ENCODE measurements at places on chromosomes 7 and 10.

GRCh38 chr7:73549176-73549575, 8.3 kb downstream of the BCL7B start:
- no peak for DNase-seq

DNA sequence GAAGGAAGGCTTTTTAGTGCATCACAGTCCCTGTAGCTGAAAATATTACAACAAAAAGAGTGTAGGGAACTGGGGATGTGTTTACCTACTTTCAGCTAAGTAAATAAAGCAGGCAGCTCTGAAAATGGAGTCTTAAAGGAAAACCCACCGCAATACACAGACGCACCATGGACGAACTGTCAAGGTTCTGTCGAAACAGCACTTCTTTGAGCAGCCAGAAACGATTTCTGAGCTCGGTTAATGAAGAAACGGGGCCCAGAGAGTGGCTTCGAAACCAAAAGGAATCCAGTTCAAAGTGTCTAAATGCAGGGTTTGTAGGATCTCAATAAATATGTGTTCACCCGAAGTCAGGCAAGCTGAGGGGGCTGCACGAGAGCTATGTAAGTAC, 275.4 kb upstream of the NEBL start:
- DNase-seq: peak; percentile 54

- DNase-seq: no peak
These were observed 13.9 kb downstream of the MEST start for GRCh38 chr7:130505753-130506152.

- DNase-seq: no peak
These were observed 293.0 kb downstream of the ZWINT start for GRCh38 chr10:56068040-56068439.

- no peak for DNase-seq
These were observed 2.1 kb downstream of the ARL3 start for GRCh38 chr10:102712089-102712488.

GRCh38 chr10:7409045-7409731, 1.6 kb downstream of the SFMBT2 start:
- DNase-seq: no peak
